ENCODE measurements at places on chromosomes 13 and 19.

- no peak for DNase-seq
These were observed 420.5 kb upstream of the HTR2A start for GRCh38 chr13:47317356-47317755.

- DNase-seq, result peak; percentile 7
These were observed 570.5 kb upstream of the ARGLU1 start for GRCh38 chr13:107138486-107138885.

GRCh38 chr19:32971012-32971595 lies 654 bp downstream of the CEP89 start:
- no peak for DNase-seq

GRCh38 chr13:41370736-41371135 lies 59.7 kb downstream of the NAA16 start:
- no peak for DNase-seq

- no peak for DNase-seq
These were observed 12.5 kb upstream of the CHERP start for GRCh38 chr19:16554776-16555175.

DNA sequence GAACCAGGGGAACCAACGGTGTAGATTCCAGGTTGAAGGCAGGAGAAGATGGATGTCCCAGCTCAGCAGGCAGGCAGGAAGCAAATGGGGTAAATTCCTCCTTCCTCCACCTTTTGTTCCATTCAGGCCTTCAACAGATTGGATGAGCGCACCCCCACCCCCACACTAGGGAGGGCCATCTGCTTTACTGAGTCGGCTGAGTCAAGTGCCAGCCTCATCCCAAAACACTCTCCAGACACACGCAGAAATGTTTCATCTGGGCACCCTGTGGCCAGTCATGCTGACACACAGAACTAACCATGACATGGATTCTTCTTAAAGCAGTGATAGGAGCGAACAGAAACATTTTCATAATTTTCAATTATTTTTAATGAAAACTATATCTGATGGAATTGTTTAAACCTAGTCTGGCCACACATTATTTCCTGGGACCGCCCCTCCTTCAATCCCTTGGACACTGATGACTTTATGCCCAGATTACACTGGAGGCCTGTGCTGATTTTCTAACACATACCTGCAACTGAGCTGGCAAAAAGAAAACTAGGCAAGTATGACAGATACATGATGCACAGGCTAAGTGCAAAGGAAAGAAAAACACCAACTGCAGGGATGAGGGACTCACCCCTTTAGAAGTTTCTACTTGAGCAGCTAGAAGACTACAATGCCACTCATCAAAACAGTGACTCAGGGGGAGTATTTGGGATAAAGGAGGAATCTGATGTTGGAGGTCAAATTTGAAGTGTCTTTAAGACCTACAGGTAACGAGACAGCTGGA lies 154.2 kb downstream of the TNFRSF19 start:
- peak; percentile 39 for DNase-seq

DNA sequence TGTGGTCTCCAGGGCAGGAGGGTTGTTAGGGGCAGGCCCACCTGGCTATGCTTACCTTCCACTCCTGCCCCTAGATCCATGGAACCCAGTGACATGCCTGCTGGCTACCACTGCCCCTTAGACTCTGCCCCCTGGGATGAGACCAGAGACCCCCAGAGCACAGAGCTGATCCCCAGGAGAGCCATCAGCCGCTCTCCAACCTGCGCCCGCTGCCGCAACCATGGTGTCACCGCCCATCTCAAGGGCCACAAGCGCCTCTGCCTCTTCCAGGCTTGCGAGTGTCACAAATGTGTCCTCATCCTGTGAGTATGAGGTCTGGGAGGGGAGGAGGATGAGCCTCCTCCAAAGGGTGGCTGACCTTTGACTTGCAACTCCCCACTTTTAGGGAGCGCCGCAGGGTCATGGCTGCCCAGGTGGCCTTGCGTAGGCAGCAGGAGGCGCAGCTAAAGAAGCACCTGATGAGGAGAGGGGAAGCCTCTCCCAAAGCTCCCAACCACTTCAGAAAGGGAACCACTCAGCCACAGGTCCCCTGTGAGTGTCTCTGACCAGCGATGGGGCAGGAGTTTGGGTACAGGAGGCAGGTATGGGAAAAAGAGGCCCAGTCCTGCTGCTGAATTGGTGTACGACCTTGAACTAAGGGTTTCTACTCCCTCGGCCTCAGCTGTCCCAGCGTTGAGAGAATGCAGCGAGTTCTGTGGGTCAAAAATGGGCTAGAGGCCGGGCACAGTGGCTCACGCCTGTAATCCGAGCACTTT lies 2.7 kb downstream of the DMRTC2 start:
- DNase-seq, result no peak

GRCh38 chr13:97298816-97299215 lies 76.7 kb downstream of the MBNL2 start:
- peak; percentile 26 for DNase-seq

Measured in NCI-H2171 treated with DMSO at 0.1 percent for 48 hours (cell line).